ENCODE measurements at places on chromosomes 3 and 15. TPM values are rescaled to one million over a fixed set of nuclear protein-coding genes. Genes with fewer than 3 reads are reported as not detected.

The SEMA7A gene
- total RNA-seq, result 35.0 TPM

The CFAP100 gene
- not detected for total RNA-seq

The NUP210 gene
- total RNA-seq, result 0.30 TPM

The NANOGP8 gene
- not detected for total RNA-seq

The ADAMTS9 gene
- 6.5 TPM for total RNA-seq

The FBXO40 gene
- not detected for total RNA-seq

The CHDH gene
- total RNA-seq, result not detected

The GPR176 gene
- total RNA-seq, result 142 TPM

The TMEM212 gene
- not detected for total RNA-seq

The MRPL47 gene
- 29.1 TPM for total RNA-seq

The GOLGA8R gene
- 3.3 TPM for total RNA-seq

The PLA2G4E gene
- total RNA-seq, result not detected

The NISCH gene
- total RNA-seq, result 113 TPM

The CELSR3 gene
- 0.89 TPM for total RNA-seq

The TRPM1 gene
- total RNA-seq, result not detected

The FOXB1 gene
- not detected for total RNA-seq

The THOC7 gene
- 42.2 TPM for total RNA-seq

The TM4SF4 gene
- not detected for total RNA-seq

The SMCO1 gene
- total RNA-seq, result not detected

The SORD gene
- total RNA-seq, result 28.3 TPM

The ATP2B2 gene
- not detected for total RNA-seq

The GOLGA6L7 gene
- total RNA-seq, result not detected

The TMCO5A gene
- total RNA-seq, result not detected

The NEK4 gene
- total RNA-seq, result 27.4 TPM

The NAA80 gene
- total RNA-seq, result 1.5 TPM

The DOCK3 gene
- under 0.01 TPM for total RNA-seq

The GOLGA6D gene
- total RNA-seq, result not detected

The MRPS22 gene
- total RNA-seq, result 70.3 TPM

The ATG3 gene
- total RNA-seq, result 65.1 TPM

The SHC4 gene
- 2.6 TPM for total RNA-seq

The CSPG4 gene
- 63.0 TPM for total RNA-seq

The ANKRD63 gene
- not detected for total RNA-seq

The CCDC32 gene
- 17.0 TPM for total RNA-seq

The GLDN gene
- under 0.01 TPM for total RNA-seq

The PGBD4 gene
- total RNA-seq, result 3.3 TPM

The HRG gene
- not detected for total RNA-seq

The ALS2CL gene
- total RNA-seq, result 0.30 TPM

The CGNL1 gene
- total RNA-seq, result 1.2 TPM

The AGBL1 gene
- total RNA-seq, result not detected

The UROC1 gene
- total RNA-seq, result not detected

The FANCI gene
- total RNA-seq, result 25.3 TPM

The RARB gene
- 50.8 TPM for total RNA-seq

The PPM1L gene
- total RNA-seq, result 0.89 TPM

The LMOD3 gene
- total RNA-seq, result not detected

The SLC28A1 gene
- total RNA-seq, result not detected
